HuH-7.5 (cell line): ENCODE measurements at places on chromosomes 7 and 10.
A peak's percentile ranks its signal among the peaks of the same experiment; 100 is the strongest.

GRCh38 chr10:23403719-23404118, 35.2 kb upstream of the OTUD1 start:
- DNase-seq: no peak

DNA sequence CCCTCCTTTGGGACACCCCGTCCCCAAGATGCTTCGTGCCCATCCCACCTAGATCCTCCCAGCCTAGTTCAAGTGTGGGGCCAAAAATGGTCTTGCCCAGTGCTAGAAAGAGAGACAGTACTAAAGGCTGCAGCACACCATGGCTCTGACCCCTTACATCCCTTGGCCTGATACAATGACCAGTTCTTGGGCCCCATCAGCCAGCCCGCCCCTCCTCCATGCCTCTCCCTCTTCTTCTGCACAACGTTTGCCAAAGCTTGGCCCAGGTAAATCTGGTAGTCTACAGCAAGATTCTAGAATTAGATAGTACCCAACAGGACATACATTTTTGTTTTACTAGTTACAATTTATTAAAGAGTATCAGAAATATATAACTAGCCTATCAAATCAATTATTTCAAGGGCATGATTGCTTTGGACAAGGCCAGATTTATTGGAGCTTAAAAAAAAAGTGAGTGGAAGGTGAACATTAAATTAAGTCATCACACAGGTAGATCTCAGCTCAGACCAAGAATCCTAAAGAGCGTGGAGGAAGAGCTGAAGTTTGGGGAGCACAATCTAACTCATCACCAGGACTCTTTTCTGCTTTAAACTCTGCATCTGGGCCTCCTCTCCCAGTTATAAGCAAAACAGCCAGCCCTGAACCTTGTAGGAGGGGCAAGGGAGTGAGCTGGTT, 69.8 kb downstream of the ZMIZ1 start:
- no peak for DNase-seq

DNA sequence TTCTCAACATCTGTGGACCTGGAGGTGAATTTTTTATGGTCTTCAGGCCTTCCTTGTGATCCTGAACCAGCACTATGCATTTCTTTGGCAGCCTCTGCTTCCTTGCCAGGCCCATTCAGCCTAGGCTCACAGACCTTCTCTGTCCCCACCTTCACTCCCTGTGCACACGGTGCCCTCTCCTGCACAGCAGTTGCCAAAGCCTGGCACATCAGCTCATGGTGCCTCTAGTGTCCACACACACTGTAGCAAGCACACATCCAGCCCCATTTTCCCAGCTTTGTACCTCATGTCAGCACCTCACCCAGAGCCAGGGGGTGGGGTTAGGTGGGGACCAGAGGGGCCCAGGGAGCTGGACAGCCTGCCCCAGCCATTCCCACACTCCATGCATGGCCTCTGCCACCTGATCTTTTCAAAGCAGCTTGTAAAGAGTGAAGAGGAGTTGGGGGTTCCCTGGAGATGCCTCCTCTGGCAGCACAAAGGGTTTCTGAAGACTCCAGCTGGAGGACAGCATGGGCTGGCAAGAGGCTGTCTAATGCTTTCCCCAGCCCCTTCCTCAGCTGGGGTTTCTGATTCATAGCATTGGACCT, 57.9 kb upstream of the TMEM72 start:
- no peak for DNase-seq

DNA sequence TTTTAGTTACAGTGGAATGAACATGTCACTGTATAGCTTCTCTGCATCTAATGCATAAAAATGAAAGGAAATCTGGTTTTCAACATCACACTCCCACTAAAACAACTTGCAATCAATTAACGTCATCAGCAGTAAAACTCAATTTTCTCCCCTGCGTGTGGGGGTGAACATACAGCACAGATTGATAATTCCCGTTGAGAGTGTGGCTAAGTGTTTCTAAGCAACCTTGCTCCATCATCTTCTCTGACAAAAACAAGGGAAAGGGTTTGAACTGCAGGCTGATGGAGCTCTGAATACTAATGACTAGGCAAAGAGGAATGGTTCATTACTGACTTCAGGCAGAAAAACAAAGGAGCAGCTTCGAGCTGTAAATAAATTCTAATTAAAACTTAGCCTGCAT, 238.3 kb downstream of the PARD3 start:
- no peak for DNase-seq

- DNase-seq: peak; percentile 45
Observed at GRCh38 chr10:58513188-58514110, 777 bp downstream of the BICC1 start.

DNA sequence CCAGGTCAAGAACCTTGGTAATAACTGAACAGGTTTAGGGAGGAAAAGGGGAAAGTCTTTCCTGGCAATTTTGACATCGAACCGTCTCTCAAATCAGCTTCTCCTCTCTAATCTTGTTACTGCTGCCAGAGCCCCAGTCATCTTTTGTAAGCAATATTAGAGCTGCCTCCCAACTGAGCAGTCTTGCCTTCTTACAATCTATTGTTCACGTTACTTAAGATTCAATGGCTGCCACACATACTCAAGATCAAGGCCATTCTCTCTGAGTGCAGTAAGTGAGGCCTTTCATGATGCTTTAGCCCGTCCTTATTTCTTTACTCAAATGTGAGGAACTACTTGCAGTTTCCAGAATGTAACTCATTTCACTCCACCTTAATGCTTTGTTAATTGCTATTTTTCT, 12.4 kb downstream of the NET1 start:
- no peak for DNase-seq

- DNase-seq: no peak
Observed at GRCh38 chr10:129033340-129033739, 433.7 kb upstream of the MGMT start.

DNA sequence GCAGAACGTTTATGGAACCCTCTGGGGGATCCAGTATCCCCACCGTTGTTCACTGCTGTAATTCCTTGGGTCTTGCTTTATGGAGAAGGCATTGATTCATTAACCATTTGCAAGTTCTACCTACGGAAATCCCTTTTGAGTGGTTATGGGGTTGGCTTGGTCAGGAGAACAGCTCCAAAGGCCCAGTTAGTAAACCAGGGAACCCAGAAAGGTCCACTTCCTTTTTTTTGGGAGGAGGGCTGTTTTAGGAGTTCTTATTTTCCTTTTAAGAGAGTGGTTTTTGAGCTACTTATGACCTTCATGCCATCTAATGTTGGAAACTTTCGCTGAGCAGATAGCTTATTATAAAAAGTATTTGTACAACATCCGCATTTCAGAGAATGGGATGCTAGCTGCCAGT, 1.3 kb downstream of the POR start:
- DNase-seq: no peak

DNA sequence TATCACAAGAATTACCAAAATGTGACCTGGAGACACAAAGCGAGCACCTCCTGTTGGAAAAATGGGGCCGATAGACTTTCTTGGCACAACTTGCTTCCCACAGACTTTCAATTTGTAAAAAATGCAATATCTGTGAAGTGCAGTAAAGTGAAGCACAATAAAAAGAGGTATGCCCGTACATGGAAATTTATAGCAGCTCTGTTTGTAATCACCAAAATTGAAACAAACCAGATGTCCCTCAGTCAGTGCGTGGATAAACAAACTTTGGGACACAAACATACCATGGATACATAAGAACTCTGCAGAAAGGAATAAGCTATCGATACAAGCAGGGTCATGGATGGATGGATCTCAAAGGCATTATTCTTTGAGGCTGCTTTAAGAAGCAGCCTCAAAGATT, 33.6 kb downstream of the ARID5B start:
- no peak for DNase-seq

- DNase-seq: peak; percentile 55
Observed at GRCh38 chr10:15369256-15370211, 1.6 kb downstream of the FAM171A1 start.

- DNase-seq: no peak
Observed at GRCh38 chr10:4807761-4808507, 18.1 kb upstream of the AKR1E2 start.
